ENCODE measurements at places on chromosomes 5 and 9. TPM values are rescaled to one million over a fixed set of nuclear protein-coding genes. Genes with fewer than 3 reads are reported as not detected.

DNA sequence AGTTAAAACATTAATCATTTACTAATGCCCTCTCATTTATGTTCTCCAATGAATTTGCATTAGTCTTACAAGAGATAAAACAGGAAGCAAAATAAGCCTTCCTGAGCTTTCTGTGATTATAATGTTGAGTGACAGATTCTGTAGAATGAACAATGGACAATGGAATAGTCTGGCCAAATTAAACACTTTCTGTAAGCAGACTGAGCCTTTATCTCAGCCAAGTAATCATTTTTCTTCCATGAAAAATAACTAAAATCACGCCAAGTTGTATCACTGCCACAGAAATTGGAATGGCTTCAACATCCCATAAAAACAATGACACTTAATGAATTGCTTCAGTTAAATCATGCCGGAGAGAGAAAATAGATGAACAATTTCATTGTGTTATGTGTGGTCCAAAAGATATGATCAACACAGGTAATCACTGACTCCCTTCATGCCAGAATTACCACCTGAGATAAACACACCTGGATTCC lies 63.0 kb downstream of the TSSK1B start:
- H3K27ac ChIP-seq = no peak overlapping the region
- H3K27me3 ChIP-seq = no peaks in the 10 kb centered on the region
- no peak for DNase-seq
- H3K4me3 ChIP-seq = no peak overlapping the region
- H3K4me1 ChIP-seq = no peaks in the 10 kb centered on the region
- no peaks in the 10 kb centered on the region for H3K36me3 ChIP-seq

- no peak overlapping the region for H3K4me3 ChIP-seq
- no peaks in the 10 kb centered on the region for H3K4me1 ChIP-seq
- no peak for DNase-seq
- H3K27me3 ChIP-seq = no peaks in the 10 kb centered on the region
- no peaks in the 10 kb centered on the region for H3K36me3 ChIP-seq
Measured at GRCh38 chr5:39461007-39461682, 36.4 kb upstream of the DAB2 start.

DNA sequence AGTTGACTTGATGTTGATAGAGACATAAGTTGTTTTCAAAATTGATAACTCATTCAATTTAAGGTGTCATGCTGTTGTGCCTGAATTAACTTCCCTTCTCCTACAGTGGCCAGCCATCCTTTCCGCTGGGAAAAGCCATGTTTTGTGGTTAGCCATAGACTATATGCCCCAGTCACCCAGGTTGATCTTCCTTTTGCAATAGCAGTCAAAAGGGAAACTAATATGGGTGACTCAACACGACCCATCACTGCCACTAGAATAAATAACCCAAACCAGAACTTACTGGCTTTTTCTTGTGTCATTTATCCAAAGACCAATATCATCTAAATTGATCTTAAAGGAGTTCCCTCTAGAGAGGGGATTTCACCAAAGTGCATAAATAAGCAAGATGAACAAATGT lies 87.4 kb downstream of the PTCD2 start:
- H3K4me3 ChIP-seq = no peak overlapping the region
- no peak overlapping the region for H3K27ac ChIP-seq
- H3K4me1 ChIP-seq = no peaks in the 10 kb centered on the region
- H3K36me3 ChIP-seq = no peaks in the 10 kb centered on the region

Gene C5orf58
- total RNA-seq = not detected

Gene ENTPD8
- total RNA-seq = 0.42 TPM

All from GM23338 (cell line).